ENCODE measurements at places on chromosomes 3 and 15.

DNA sequence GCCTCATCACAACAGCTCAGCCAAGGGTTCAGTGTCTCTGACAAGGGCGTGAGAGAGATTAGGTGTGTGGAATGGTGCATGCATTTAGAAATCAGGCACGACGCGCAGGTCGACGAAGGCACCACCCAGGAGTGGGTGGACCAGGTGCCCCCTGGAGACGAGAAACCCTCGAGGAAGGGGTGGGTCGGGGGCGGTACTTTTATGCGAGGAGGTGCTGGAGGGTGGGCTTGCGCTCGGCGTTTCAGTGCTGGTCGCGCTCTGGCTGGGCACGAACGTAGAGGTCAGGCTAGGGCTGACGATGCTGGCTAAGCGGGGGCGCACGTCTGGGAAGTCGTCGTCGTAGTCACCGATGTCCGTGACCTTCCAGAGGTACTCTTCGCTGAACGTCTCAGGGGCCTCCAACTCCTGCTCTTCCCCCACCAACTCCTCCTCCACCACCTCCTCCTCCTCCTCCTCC, 393 bp downstream of the ERICH6 start:
- no peak for DNase-seq

GRCh38 chr3:124962403-124962940, 27.9 kb upstream of the MUC13 start:
- DNase-seq, result no peak

GRCh38 chr15:99635145-99635544, 69.4 kb downstream of the MEF2A start:
- DNase-seq, result no peak

GRCh38 chr3:72414481-72415016, 433.7 kb downstream of the SHQ1 start:
- no peak for DNase-seq

DNA sequence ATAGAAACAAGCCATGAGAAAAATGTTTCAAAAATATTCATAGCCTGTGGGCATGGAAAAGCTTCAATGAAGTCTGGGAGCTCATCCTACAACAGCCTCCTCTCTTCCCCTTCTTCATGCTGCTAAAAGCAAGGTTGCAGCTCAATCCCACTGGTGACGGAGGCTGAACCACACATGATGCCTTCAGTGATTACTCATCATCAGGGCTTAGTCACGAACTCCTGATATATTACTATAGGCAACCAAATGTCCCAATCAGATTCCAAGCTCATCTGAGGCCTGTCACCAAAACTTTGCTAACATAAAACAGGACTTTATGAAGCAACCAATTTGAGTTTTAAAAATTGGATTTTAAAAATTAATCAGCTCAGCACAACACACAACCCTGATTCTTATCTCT, 24.0 kb upstream of the SLC24A5 start:
- DNase-seq, result no peak

DNA sequence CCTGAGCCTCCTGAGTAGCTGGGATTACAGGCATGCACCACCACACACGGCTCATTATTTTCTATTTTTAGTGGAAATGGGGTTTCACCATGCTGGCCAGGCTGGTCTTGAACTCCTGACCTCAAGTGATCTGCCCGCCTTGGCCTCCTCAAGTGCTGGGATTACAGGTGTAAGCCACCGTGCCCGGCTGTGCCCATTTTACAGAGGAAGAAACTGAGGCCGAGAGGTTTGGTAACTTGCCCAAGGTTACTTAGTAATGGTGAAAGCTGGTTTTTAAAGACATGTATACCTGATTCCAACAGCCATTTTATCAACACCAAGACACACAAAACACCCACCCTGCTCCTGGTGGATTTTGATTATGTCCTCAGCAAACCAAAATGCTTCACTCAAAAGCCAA, 128.7 kb downstream of the SNRK start:
- no peak for DNase-seq

DNA sequence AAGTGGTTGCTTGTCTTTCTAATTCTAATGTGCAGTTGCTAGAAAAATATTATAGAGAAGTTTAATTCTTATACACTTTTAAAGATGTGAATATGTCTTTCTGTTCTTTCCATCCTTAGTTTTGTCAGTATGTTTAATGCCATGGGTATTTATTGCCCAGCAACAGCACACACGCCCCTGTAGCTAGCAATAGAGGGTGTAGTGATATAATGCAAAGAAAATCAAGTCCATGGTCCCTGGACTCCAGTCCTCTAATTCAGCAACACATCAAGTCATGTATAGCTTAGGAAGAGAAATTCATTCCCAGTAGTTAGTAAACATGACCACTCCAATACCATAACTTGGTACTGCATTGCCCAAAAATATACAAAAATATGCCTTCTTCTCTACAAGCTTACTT, 292.4 kb upstream of the NR2F2 start:
- no peak for DNase-seq

GRCh38 chr15:50249704-50250103, 15.8 kb downstream of the HDC start:
- no peak for DNase-seq

DNA sequence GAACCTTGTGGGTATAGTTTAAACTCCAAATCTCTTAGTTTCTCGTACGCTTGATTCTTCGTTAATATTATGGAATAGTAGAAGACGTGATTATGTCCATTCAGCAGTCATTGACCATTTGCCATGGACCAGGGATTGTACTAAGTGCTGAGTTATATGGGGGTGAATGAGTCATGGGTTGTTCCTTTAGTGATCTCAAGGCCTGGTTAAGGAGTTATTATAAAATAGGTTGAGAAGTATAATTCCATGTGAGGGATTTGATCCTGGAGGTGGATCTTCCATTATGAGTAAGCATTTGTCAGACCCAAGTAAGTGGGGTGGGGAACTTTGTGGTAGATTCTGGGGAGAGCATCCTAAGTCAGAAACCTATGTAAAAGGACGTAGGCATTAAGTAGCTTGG, 15.4 kb downstream of the NR2C2 start:
- no peak for DNase-seq

GRCh38 chr3:129184396-129184657, 631 bp upstream of the CNBP start:
- DNase-seq, result peak; percentile 51

GRCh38 chr3:107965136-107965655, 125.6 kb downstream of the CD47 start:
- DNase-seq, result no peak

GRCh38 chr3:174120997-174121396, 723.5 kb downstream of the NLGN1 start:
- DNase-seq, result no peak

GRCh38 chr15:42137461-42138261, 18.8 kb downstream of the PLA2G4F start:
- DNase-seq, result peak; percentile 24

DNA sequence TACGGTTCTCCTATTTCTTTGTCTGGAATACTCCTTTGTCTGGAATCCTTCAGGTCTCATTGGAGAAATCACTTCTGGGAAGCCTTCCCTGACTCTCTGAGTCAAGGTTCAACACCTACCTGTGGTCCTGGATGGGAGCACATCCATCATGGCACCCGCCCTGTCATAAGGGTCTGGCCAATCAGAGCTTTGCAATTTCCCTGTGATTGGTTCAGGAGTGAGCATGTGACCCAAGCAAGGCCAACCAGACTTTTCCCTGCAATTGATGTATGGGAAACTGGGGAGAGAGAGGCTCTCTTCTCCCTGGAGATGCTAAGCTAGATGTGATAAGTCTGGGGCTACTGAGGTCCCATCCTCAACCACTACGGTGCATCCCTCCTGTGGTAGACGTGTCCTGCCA, 8.1 kb downstream of the FAM3D start:
- no peak for DNase-seq

GRCh38 chr15:58095415-58095814, 29.9 kb upstream of the ALDH1A2 start:
- DNase-seq, result no peak

- no peak for DNase-seq
Measured at GRCh38 chr3:480070-480469, 283.5 kb downstream of the CHL1 start.

DNA sequence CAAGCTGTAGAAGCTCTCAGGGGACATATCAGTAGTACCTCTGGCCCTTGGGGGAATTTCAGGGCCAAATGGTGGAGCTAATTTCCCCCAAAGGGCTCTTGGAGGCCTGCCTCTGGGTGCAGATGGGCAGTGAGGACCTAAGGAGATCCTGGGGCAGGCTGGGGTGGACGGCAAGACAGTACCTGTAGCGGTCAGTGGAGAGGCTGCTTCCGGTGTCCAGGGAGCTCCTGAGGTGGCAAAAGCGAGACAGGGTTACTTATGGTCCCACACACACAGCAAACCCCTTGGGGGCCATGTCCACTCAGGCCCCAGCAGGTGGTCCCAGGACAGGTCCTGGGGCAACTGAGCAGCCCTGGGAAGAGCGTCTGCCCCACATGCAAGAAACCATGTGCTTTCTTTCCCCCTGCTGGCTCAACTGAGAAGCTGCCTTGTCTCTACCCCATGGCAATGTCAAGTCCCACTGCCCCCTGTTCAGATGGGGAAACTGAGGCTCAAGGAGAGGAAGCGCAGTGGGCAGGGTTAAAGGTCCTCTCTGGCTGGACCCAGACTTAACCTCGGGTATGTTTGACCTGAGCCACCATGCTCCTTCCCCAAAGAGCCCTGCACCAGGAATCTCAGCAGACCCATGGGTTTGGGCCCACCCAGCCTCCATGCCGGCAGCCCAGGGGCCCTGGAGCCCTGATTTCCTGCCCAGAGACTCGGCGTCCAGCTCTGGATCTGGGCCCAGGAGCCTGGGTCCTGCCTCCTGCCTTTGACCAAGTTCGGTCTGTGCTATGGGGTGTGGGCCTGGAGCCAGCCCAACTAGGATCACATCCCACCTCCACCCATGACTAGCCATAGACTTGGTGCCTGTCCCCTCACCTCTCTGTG, 25.7 kb downstream of the IQSEC1 start:
- DNase-seq, result no peak

DNA sequence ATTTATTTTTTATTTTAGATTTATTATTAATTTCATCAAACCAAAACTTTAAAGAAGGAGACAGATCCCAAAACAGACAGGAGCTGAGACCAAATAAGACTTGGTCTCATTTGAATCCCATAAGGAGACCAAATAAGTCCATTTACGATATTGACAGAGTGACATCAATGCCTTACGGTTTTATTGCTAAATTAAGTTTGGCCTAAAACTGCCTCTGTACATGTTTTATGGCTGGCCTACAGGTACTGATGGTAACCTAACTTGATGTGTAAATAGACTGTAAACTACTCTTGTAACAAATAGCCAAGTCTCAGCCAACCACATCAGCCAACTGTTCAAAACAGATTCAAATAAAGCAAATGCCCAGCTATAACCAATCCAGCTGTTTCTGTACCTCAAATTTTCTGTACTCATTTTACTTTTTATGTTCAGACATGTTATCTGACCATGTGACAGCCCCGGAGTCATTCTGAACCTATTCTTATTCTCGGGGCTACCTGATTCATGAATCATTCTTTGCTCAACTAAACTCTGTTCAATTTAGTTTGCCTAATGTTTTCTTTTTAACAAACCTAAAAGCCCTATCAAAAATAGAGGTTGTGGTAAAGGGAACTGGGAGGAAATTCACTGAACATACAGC, 89.4 kb upstream of the CDAN1 start:
- DNase-seq, result no peak

DNA sequence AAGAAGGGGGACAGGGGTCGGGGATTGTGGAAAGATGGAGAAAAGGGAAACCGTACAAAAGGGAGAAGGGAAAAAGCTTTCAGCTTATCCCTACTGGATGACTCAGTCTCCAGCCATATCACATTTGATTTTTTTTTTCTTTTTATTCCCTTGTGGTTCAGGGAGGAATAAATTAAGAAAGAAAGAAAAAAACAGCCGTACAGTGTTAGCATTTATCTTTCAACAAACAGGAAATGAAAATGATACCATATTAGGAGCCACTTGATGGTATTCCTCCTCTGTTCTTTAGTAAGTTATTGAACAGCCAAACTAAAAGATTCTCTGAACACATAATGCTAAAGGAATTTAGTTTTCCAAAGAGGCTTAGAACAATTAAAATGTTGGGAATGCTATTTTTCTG, 594.4 kb downstream of the FOXP1 start:
- no peak for DNase-seq

DNA sequence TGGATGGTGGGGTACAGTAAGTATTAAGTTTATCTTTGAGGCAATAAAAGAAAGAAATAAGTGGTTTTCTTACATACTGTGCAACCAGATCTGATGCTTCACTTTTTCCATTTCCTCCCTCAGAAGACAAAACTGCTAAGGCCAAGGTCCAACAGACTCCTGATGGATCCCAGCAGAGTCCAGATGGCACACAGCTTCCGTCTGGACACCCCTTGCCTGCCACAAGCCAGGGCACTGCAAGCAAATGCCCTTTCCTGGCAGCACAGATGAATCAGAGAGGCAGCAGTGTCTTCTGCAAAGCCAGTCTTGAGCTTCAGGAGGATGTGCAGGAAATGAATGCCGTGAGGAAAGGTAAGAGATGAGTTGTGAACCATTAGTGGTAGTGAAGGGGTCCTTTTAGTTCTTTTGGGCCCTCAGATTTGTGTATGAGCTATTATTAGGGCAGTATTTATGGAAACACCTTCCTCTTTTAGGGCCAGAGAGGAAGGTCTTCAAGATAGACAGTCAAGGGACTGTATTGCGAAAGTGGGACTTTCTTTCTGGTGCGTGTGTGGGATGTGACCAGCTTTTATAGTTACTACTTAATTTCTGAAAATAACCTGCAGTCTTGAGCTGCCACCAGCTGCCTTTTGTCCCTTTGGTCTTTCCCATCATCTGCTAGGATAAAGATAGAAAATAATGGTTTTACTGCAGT, 4.6 kb downstream of the ALAS1 start:
- no peak for DNase-seq

Data from stimulated activated CD4-positive, alpha-beta T cell treated with anti-CD3 and anti-CD28 coated beads, Interleukin-15, amount 100 ng/mL, for 24 hours (primary cell).